ENCODE measurements at places on chromosomes 2 and 18. TPM values are rescaled to one million over a fixed set of nuclear protein-coding genes. Genes with fewer than 3 reads are reported as not detected.

REG1B gene
- not detected for total RNA-seq

EXOC6B gene
- 38.0 TPM for total RNA-seq

FAM124B gene
- 1.9 TPM for total RNA-seq

RNU2-63P gene
- total RNA-seq: not detected

PKDCC gene
- 106 TPM for total RNA-seq

COX5B gene
- 489 TPM for total RNA-seq

KIF1A gene
- 8.6 TPM for total RNA-seq

RUFY4 gene
- total RNA-seq: 0.55 TPM

RAB6D gene
- not detected for total RNA-seq

GALNT13 gene
- total RNA-seq: 2.5 TPM

CASP8 gene
- 13.0 TPM for total RNA-seq

FER1L5 gene
- total RNA-seq: not detected

KCNE4 gene
- total RNA-seq: 5.4 TPM

CD8B gene
- total RNA-seq: not detected

FBXO36 gene
- total RNA-seq: 3.3 TPM

C2orf66 gene
- not detected for total RNA-seq

HJURP gene
- total RNA-seq: 2.1 TPM

AKAIN1 gene
- not detected for total RNA-seq

CABYR gene
- total RNA-seq: 1.2 TPM

DPP4 gene
- total RNA-seq: 5.8 TPM

HADHB gene
- 125 TPM for total RNA-seq

LOXHD1 gene
- 0.28 TPM for total RNA-seq

ASPRV1 gene
- total RNA-seq: 1.3 TPM

SKOR2 gene
- not detected for total RNA-seq

VRK2 gene
- 24.4 TPM for total RNA-seq

SH3BP4 gene
- total RNA-seq: 22.8 TPM

DNAH6 gene
- 0.54 TPM for total RNA-seq

CYRIA gene
- 15.3 TPM for total RNA-seq

FEV gene
- total RNA-seq: 0.71 TPM

PDCL3 gene
- total RNA-seq: 32.9 TPM

MAB21L4 gene
- not detected for total RNA-seq

SKA1 gene
- total RNA-seq: not detected

MARCHF4 gene
- not detected for total RNA-seq

INPP5D gene
- 8.7 TPM for total RNA-seq

IRS1 gene
- total RNA-seq: 21.2 TPM

TSPYL6 gene
- total RNA-seq: not detected

POTEC gene
- total RNA-seq: not detected

FBXO15 gene
- total RNA-seq: 0.36 TPM

LYG2 gene
- not detected for total RNA-seq

RAB6C gene
- total RNA-seq: not detected

STK39 gene
- total RNA-seq: 21.4 TPM
